ENCODE measurements at places on chromosomes 4 and X.

GRCh38 chr4:107213410-107213809, 177.3 kb upstream of the DKK2 start:
- DNase-seq: no peak

DNA sequence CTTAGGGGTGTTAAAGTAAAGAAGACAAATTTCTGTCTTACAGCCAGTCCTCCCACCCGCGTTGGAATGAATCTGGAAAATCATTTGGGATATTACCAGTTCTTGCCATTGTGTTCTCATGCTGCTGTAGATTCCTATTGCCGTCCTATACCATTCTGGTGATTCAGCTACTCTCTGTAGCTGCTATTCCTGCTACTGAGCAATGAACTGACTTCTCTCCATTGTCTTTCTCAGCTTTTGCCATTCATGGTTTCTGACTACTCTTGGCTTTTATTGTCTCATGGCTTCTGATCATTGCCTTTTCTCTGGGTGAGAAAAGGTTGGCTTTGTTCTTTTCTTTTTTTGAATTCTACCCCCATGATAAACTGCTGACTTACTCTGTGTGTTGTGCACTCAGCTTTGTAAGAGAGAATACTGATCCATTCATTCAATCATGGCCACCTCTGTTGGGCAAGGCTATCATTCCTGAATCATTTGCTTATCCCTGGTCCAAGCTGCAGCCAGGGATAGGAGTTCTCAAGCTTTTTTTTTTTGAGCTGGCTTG, 27.7 kb upstream of the METAP1 start:
- DNase-seq: no peak

DNA sequence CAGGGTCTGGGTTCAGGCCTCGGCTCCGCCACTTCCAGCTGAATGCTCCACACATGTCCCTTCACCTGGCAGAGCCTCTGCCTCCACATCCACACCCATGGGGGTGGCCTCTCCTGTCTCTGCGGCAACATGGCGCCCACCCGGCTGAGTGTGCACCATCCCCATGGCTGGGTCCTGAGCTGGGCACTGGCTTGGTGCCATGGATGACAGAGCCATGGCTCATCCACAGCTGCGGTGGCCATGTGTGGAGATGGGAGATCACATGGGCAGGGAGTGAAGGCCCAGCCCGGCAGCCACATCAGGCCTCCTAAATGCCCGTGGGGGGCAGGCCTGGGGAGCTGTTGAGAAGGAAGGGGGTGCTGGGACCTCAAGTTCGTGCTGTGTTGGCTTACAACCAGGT, 213.7 kb downstream of the AFAP1 start:
- peak; percentile 82 for DNase-seq

DNA sequence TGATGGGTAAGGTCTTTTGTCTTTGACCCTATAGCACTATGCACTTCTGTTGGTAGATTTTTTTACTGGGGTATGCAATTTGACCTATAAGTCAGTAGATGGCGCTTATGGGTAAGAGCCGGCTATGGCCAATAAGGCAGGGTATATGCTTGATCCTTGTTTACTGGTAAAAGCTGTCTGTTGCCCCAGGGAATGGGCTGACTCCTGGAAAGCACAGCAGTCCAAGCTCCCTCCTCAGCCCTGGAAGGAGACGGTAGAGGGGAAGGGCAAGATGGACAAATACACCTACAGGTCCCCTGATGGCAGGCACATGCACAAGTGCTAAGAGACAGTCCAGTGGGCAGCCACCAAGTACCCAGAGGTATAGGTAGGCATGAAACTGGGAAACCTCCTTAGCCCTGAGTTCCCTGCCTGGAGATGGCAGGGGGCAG, 63.7 kb downstream of the ADAMTS3 start:
- no peak for DNase-seq

GRCh38 chr4:101970547-101971155, 180.1 kb downstream of the BANK1 start:
- no peak for DNase-seq

DNA sequence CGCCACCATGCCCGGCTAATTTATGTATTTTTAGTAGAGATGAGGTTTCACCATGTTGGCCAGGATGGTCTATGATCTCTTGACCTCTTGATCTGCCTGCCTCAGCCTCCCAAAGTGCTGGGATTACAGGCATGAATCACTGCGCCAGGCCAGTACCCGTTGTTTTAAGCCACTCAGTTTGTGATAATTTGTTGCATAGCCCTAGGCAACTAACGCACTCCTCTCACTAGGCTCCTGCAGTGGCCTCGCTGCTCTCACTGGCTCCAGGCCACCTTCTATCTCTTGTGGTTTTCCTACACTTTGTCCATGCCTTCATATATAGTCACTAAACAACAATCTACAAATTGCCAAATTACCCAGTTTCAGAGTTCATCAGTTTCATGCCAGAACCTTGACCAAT, 58.1 kb downstream of the DCHS2 start:
- no peak for DNase-seq

- DNase-seq: no peak
Observed at GRCh38 chrX:13059637-13060499, 15.4 kb upstream of the FAM9C start.

- DNase-seq: no peak
Observed at GRCh38 chr4:153427363-153428071, 38.6 kb upstream of the TMEM131L start.

- no peak for DNase-seq
Observed at GRCh38 chr4:163875327-163875726, 380.8 kb downstream of the TMA16 start.

DNA sequence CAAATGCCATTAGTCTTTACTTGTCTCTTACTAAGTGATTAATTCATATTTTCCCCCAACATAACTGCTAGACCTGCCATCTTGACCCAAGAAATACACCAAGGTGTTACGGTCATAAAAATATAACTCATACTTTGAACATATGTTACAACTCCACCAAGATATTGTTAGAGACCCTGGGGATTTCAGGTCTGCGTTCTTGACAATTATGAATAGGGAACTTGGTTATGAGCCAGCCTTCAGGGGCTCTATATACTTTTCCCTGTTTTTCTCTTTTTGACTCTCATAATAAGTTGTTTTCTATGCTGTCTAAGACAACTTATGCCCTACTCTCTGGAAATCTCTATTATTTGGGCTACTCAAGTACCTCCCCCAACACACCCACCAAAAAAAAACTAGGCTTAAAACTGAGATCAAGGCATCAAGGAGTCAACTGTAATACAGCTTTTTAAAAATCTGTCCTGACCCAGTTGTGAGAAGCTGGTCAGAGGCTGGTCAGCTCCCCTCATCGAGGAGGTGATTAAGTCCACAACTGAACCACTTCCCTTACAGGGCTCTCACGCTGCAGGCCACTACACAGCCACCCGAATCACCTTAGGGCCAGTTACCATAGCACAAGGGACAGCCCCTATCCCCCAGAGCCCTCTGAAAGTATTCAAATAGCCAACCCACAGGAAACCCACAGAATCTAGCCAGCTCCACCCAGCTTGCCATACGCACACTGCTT, 10.5 kb upstream of the TLR3 start:
- DNase-seq: no peak

DNA sequence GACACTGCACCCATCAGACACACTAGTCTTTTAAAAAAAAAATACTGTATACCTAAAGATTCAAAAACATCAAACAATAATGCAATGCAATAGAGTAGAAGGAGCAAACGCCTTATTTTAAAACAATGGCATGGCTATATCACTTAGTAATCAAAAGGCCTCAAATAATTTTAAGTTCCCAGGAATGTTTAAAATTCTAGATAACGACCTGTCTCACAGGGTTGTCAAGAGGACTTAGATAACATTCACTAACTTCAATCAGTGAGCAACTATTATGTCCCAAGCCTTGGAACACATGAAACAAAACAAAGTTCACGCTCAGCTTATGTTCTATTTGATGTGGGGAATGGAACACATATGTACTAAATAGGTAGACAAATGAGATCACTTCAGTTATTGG, 106.5 kb downstream of the FRYL start:
- DNase-seq: no peak

- no peak for DNase-seq
Observed at GRCh38 chrX:63050225-63050624, 300.9 kb downstream of the SPIN4 start.

- peak; percentile 12 for DNase-seq
Observed at GRCh38 chrX:67604979-67605703, 61.3 kb downstream of the AR start.

DNA sequence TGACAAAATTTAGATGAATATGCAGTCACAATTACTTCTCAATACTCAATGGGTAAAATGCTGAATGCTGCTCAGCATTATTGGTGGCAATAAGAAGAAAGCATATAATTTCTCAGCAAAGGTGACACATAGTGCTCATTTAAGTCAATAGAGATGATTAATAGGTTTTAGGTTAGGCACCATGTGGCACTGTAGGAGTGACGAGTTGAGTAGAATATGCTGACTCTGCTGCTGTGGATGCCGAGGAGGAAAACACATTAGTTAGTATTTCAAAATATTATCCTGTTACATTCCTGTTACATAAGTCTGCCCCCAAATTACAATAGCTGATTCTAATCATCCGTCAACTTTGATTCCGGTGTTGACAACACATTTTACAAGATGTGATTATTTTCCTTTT, 13.7 kb upstream of the CXCL5 start:
- no peak for DNase-seq

DNA sequence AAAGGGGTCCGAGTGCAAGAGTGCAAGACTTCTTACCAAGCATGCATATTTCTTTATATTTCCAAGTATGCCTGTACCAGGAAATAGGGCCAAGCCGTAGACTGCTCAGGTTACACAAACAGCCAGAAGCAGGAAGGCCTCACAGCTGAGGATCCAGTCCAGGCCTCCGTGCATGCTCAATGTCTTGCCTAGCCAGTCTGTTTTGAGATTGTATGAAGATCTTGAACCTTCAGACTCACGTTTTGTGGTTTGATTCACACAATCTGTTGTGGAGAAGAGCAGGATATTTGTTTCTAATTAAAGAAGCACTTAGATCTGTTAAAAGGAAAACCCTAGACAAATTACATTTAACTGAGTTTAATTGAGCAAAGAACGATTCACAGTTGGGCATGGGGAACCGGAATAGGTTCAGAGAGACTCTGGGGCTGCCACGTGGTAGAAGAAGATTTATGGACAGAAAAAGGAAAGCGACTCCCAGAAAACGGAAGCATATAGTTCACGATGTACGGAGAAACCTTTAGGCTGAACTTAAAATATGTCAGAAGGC, 1.2 kb downstream of the MGST2 start:
- no peak for DNase-seq

GRCh38 chr4:72857787-72858186, 211.7 kb downstream of the COX18 start:
- no peak for DNase-seq

GRCh38 chr4:105274504-105274903, 127.8 kb downstream of the TET2 start:
- no peak for DNase-seq

- DNase-seq: no peak
Observed at GRCh38 chr4:99847362-99847976, 30.8 kb downstream of the DAPP1 start.

GRCh38 chr4:152185786-152186550, 349.9 kb downstream of the FBXW7 start:
- DNase-seq: no peak

DNA sequence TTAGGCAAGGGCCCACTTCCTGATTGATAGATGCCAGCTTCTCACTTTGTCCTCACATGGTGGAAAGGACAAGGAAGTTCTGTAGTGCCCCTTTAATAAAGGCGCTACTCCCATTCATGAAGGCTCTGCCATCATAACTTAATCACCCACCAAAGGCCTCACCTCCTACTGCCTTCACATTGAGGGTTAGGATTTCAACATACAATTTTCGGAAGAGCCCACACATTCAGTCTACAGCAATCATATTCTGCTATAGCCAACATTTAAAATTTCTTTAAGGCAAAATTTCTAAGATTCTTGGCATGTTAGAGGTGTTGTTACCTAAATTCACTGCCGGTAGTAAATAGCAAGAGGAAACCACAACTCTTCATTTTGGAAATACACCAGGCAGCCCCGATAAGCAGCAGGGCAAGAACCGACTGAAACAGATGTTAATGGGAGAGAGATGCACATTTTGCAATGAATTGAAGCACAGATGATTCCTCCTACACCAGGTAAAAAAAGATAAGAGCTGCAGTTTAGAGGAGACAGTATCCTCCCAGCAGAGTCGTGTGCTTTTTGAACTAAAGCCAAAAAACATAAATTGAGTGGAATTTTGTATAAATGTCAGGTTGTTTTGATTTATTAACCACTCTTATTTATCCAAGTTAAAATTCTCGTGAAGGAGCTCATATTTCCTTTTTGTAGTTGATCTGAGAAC, 594.9 kb downstream of the KCTD8 start:
- DNase-seq: no peak

- no peak for DNase-seq
Observed at GRCh38 chr4:41323179-41323578, 66.5 kb downstream of the UCHL1 start.

DNA sequence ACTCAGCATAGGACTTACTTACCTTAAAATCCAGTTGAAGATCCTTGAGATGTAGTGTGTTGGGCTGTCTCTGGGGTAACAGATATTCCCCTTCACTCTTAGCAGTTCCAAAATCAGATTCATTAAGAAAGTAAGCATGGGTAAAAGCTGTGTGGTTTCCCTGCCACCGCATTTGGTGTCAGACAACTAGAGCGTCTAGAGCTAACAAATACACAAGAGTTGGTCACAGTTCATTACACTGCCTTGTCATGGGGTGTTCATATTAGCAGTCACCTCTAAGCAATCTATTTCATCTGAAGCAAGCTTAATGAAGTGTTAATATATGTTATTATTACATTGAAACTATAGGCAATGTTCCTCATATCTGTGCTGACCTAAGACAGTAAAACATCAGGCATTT, 342.8 kb downstream of the PPARGC1A start:
- no peak for DNase-seq

DNA sequence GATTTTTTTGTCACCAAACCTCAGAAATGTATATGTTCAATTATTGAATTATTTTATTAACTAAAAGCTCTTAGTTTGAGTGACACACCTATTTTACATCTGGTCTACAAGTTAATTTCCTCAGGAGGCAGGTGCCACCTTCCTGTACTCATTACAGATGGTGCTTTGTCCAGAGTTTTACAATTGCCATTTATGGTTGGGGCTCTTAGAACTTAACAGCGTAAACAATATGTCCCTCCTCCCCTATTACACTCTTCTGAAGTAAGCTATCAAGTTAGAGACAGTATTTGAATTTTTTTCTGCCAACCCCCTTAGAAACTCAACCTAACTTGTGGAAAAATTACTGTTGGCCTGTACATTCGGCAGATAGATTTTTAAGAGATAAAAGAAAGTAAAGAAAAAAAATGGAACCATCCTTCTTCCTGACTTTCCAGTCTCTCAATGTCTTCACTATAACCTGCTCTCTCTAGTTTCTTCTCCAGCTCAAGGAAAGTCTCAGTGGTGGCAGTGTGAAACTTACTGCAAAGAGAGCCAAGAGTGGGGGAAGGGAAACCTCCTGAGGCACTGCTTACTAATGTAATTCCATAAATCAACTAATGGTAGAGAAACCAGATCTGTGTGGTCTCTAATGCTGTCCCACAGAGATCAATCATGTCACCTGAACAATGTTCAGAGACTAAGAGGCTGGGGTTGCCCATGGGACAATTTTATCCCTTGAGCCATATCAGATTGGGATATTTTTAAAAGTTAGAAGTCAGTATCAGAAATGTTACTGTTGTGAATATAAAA, 7.8 kb downstream of the CXXC4 start:
- DNase-seq: no peak

GRCh38 chr4:116223040-116223732, 862.2 kb downstream of the TRAM1L1 start:
- no peak for DNase-seq
